Type B pancreatic cell (in vitro differentiated cells): ENCODE measurements at places on chromosomes 16 and 17.

- H3K27me3 ChIP-seq = no peaks in the 10 kb centered on the region
- H3K36me3 ChIP-seq = peaks cover 7% of the 10 kb centered on the region
- no peak overlapping the region for H3K4me3 ChIP-seq
- no peaks in the 10 kb centered on the region for H3K4me1 ChIP-seq
Measured at GRCh38 chr17:39277110-39277509, 51.4 kb upstream of the STAC2 start.

GRCh38 chr17:34126965-34127364, 128.1 kb upstream of the CCL2 start:
- H3K4me1 ChIP-seq = no peaks in the 10 kb centered on the region
- H3K36me3 ChIP-seq = no peaks in the 10 kb centered on the region
- H3K27ac ChIP-seq = no peak overlapping the region
- H3K4me3 ChIP-seq = no peak overlapping the region

DNA sequence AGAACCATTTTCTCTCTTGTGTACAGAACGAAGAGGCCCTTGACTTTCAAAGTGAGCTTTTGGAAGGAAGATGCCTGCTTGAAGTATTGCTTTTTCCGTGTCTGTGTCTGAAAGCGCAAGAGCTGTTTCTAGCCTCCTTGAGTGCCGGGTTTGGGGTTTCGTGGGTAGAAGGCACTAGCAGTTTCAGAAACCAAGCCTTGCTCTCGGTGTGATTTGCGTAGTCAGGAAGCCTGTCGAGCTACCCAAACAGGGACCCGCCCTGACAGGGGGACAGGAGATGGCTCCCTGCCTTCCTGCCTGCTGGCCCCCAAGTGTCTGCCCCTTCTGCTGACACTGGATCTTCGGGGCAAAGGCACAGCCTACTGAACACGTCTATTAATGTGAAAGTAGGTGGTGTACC, 322.0 kb downstream of the MAF start:
- H3K27ac ChIP-seq = no peak overlapping the region
- H3K4me1 ChIP-seq = peaks cover 4% of the 10 kb centered on the region
- H3K27me3 ChIP-seq = peaks cover 25% of the 10 kb centered on the region
- no peaks in the 10 kb centered on the region for H3K36me3 ChIP-seq

DNA sequence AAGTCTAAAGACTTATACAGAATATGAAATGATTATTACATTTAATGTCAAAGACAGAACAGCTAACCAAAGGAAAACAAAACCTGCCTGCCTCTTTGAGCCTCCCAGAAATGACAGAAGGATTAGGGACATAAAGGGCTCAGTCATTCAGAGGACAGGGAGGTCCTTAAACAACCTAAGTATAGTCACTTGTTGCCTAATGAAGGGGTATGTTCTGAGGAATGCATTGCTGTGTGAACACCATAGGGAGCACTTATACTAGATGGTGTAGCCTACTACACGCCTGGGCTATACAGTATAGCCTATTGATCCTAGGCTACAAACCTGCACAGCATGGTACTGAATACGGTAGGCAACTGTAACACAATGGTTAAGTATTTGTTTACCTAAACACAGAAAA, 106.4 kb downstream of the PARN start:
- DNase-seq = no peak
- H3K4me1 ChIP-seq = peaks cover 47% of the 10 kb centered on the region
- H3K36me3 ChIP-seq = peaks cover 6% of the 10 kb centered on the region
- H3K27ac ChIP-seq = no peak overlapping the region

DNA sequence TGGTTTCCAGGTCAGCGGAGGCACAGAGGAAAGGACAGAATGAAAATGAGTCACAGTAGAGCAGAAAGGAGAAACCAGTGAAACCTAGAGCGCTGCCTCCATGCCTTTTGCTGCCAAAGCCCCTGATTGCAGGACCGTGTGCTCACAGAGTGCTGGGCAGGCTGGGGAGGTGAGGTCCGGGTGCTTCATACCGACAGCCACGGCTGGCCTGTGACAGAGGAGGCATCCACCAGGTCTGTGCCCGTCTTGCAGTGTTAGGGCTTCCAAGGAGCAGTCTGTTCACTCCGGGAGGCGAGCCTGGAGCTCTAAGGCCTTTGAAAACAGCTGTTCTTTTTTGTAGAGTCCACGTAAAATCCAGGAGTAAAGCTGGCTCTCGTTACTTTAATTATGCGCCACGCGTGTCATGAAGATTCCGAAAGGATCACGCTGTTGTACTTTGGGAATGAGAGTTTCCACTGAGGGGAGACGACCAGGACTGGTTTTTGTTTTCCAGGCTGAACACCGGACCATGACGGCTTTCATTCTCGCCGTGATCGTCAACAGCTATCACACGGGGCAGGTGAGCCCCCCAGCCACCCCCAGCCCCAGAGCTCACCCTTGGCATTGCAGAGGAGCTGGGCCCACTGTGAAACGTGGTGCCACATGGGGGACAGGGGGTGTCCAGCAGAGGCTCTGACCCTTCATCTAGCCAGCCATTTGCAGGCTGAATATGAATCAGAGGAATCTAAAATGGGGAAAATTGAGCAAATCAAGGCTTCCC, 108.5 kb upstream of the CHMP6 start:
- H3K4me3 ChIP-seq = no peak overlapping the region
- peaks cover 4% of the 10 kb centered on the region for H3K36me3 ChIP-seq
- H3K27ac ChIP-seq = no peak overlapping the region
- no peaks in the 10 kb centered on the region for H3K27me3 ChIP-seq
- DNase-seq = no peak

DNA sequence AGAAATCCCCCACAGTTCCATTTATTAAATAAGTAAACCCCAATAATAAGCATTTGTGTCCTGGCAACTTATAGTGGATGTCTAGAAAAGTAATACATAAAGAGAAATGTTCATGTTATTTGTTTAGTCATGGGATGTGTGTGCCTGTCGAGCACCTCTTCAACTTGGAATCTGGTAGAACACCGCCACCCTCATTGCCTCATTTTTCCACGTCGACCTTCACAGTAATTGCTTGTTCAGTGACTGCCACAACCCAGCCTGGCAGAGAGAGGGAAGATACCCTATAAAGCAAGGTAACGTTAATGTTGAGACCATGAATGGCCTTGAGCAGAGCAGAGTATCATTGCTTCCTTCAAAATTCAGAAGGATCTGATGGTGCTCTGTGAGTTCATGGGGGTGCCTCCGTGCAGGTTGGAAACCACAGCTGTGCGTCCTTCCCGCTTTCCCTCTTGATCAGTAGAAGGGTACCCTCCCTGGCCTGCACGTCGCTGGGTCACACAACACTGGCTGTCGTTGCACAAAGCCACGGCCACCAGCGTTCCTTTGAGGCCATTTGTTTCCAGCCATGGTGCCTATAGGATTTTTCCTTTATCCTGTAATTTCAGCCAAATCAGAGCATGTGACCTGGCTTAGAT, 3.7 kb upstream of the DNASE1 start:
- H3K4me3 ChIP-seq = no peak overlapping the region
- H3K27ac ChIP-seq = peak overlapping the region; percentile 13
- H3K36me3 ChIP-seq = peaks cover 12% of the 10 kb centered on the region

DNA sequence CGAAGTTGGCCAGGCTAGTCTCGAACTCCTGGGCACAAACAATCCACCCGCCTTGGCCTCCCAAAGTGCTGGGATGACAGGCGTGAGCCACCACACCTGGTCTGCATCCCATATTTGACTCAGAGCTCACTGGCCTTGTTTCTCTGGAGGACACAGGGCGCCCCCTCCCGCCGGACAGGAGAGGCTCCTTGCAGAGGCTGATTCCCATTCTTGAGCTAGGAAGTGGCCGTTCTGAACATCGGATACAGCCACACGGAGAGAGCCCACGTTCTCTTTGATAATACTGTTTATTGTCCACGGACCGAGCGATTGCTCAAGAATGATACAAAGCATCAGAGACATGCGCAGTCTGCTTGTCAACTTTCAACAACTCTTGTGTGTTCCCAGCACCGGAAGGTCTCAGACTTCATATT, 12.1 kb upstream of the USP36 start:
- no peaks in the 10 kb centered on the region for H3K27me3 ChIP-seq
- H3K36me3 ChIP-seq = peaks cover 8% of the 10 kb centered on the region
- H3K4me3 ChIP-seq = no peak overlapping the region
- DNase-seq = no peak
- no peaks in the 10 kb centered on the region for H3K4me1 ChIP-seq

DNA sequence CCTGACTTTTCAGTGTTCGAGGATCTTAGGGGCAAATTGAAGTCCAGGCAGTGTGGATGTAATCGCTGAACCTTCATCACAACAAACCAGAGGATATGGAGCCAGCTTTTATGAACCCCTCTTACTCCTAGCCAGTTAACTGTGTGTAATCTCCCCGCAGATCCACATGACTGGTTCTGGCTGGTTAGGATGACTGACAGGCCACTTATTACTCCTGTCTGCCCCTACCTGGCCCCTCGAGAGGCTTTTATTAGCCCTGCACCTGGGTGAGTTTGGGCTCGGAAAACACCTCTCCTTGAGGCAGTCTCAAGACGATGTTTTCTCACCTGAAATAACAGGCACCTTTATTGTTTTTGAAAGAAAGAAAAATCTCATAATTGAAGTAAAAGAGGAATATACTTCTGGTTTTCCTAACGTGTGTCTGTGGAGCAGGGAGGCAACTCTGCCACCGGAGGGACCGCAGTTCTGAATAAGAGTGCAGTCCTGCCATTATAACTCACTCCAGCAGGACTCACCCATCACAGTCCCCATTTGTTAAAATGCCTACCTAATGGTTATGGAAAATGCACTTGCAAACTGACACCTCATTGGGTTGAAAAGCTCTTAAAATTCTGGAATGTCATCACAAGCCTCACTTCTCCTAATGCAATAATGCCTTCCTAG, 291.9 kb upstream of the N4BP1 start:
- no peak for DNase-seq
- H3K27me3 ChIP-seq = peaks cover 54% of the 10 kb centered on the region
- no peak overlapping the region for H3K27ac ChIP-seq
- no peaks in the 10 kb centered on the region for H3K36me3 ChIP-seq

- peaks cover 14% of the 10 kb centered on the region for H3K36me3 ChIP-seq
- peak overlapping the region; percentile 89 for H3K4me3 ChIP-seq
- DNase-seq = no peak
Measured at GRCh38 chr16:30893417-30893743, 497 bp downstream of the BCL7C start.

DNA sequence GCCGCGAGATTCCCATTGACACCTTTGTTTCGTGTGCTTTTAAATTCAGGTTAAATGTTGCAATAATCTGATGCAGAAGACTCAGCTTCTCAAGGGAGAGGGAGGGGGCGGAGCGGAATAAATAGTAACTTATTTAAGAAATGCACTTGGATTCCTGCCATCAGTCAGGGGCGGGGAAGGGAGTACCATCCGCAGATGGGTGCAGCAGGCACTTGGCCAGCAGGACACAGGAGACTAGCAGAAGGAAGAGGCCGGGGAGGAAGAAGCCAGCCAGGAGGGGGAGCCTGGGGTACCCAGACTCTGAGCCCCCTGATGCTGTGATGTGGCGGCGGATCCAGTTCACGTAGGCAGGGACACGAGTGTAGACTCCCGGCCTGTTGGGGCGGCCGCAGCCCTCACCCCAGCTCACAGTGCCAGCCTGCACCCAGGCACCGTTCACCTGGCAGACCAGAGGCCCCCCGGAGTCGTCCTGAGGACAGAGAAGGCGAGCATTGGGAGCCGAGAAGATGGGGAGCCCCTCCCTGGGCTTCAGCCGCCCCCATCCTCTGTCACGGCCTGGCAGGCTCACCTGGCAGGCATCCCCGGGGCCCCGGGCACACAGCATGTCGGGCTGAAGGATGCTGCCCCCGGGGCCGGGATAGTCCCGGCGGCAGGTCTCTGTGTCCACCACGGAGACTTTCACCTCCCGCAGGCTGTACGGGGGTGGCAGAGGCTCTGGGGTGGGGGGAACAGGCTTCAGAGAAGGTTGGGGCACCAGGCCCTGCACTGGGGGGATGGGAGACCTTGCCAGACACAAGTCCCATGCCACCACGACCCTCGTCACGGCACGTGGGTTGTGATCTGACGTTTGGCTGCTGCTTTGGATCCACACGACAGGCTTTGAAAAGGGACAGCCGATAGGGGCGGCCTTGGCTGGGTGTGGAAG, 3.2 kb downstream of the TPSG1 start:
- no peak overlapping the region for H3K27ac ChIP-seq
- no peaks in the 10 kb centered on the region for H3K27me3 ChIP-seq
- no peaks in the 10 kb centered on the region for H3K4me1 ChIP-seq
- no peak overlapping the region for H3K4me3 ChIP-seq
- no peaks in the 10 kb centered on the region for H3K36me3 ChIP-seq

GRCh38 chr17:50681263-50682200, 26.2 kb downstream of the ANKRD40 start:
- no peaks in the 10 kb centered on the region for H3K36me3 ChIP-seq
- no peak overlapping the region for H3K4me3 ChIP-seq
- peaks cover 30% of the 10 kb centered on the region for H3K4me1 ChIP-seq
- peaks cover 5% of the 10 kb centered on the region for H3K27me3 ChIP-seq
- H3K27ac ChIP-seq = peak overlapping the region; percentile 24

- peaks cover 11% of the 10 kb centered on the region for H3K4me1 ChIP-seq
- peaks cover 26% of the 10 kb centered on the region for H3K36me3 ChIP-seq
- no peak for DNase-seq
- H3K4me3 ChIP-seq = no peak overlapping the region
- no peaks in the 10 kb centered on the region for H3K27me3 ChIP-seq
- H3K27ac ChIP-seq = peak overlapping the region; percentile 13
Measured at GRCh38 chr16:14458576-14458975, 171.5 kb downstream of the PARN start.

GRCh38 chr16:69145658-69146057, 13.2 kb downstream of the UTP4 start:
- H3K4me3 ChIP-seq = no peak overlapping the region
- DNase-seq = no peak
- no peak overlapping the region for H3K27ac ChIP-seq
- H3K27me3 ChIP-seq = no peaks in the 10 kb centered on the region
- no peaks in the 10 kb centered on the region for H3K4me1 ChIP-seq

DNA sequence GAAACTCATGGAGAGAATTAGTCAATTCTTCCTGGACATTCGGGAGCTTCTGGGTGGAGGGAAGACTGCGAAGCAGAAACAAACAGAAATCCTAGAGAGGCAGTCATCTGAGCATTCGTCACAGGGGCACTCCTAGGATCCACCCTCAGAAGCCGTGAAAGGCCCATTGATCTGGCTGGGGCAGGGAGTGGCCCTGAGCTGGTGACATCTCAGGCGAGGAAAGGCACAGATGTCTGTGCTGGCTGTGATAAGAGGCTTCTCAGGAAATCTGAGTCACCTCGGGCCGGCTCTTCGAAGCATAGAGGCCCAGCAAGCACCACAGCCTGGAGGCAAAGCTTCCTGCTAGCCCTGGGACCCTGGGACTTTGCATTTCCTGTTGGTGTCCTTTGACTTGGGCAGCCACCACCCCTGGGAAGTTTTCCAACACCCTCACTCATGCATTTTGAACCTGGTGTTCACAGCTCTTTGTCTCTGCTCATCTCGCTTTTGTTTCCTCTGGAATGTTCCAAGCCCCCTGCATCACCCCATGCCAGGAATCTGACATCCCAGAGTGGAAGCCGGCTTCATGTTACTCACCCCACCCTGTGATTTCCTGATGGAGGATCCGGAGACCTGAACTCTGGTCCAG, 23.3 kb upstream of the CDRT4 start:
- DNase-seq = no peak
- peaks cover 18% of the 10 kb centered on the region for H3K4me1 ChIP-seq
- H3K27me3 ChIP-seq = no peaks in the 10 kb centered on the region
- H3K4me3 ChIP-seq = no peak overlapping the region

- H3K4me1 ChIP-seq = peaks cover 5% of the 10 kb centered on the region
- no peak for DNase-seq
- no peak overlapping the region for H3K4me3 ChIP-seq
- H3K27me3 ChIP-seq = no peaks in the 10 kb centered on the region
Measured at GRCh38 chr16:68227850-68228553, 7.9 kb downstream of the ESRP2 start.
